CD4-positive, alpha-beta T cell treated with Interleukin-2 at 100 ng/mL for 4 hours (primary cell): ENCODE measurements at places on chromosomes 3 and 15.
A peak's percentile ranks its signal among the peaks of the same experiment; 100 is the strongest.

DNA sequence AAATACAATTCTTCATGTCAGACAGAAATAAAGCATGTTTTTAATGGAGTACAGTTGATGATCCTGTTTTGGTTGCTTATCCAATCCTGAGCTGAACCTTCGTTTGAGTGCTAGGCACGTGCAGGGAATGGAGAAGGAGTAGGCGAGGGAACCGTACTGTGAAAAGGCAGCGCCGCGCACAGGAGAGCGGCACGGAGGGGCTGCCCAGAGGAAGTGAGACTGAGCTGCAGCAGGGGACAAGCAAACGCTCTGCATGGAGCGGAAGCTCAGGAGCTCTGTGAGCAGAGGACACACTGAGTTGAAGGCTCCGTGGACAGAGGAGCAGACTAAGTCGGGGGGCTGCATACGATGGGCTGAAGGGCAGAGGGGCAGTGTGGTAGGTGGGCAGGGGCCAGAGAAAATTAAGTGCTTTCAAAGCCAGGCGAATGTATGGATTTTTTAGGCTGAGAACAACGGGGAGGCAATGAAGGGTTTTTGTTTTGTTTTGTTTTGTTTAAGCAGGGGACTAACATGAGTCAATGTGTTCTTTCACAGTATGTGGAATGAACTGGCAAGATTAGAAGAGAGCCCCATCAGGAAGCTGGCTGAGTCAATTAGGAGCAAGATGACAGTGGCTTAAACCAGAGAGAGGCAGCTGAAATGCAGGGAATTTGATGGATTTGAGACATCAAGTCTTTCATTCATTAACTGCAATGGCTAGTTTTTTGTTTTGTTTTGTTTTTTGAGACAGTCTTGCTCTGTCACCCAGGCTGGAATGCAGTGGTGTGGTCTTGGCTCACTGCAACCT, 23.8 kb upstream of the TM2D3 start:
- DNase-seq, result no peak

DNA sequence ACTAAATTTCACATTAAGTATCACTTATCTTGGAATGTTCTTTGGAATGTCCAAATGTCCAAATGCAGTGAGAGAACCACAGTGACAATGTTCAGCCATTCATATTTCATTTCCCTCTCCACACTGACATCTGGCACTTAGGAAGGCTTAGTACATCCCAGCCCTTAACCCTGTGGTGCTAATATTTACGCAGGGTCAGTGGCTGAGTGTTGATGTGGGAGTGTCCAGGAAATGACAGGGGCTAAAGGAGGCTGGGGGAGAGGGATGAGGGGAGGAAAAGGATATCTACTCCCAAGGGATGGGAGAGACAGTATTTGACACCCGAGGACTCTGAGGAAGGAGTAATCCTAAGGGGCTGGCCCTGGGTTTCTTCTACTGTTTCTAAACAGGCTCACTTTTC, 14.1 kb upstream of the CCR4 start:
- DNase-seq, result no peak

- peak; percentile 80 for DNase-seq
Measured at GRCh38 chr15:72474912-72475628, 940 bp downstream of the ARIH1 start.

DNA sequence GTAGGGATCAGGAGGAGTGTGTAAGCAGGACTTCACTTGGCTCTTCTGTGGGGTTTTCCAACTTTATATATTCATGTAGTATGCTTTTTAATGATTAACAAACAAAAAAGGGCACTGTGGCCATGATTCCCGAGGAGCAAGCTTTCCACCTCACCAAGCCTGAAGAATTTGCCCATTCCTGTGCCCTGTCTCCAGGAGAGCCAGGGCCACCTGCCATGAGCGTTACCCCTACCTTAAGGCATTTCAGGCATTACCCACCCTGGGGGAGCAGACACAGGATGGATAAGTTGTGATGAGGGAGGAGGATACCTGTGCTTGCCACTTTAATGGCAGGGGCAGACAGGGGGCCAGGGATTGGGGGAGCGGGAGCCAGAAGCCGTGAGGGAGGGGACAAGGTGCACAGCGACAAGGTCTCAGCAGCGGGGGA, 3.0 kb downstream of the TRPM1 start:
- no peak for DNase-seq

- DNase-seq, result no peak
Measured at GRCh38 chr3:155745795-155746550, 1.1 kb upstream of the PLCH1 start.
